ENCODE measurements at places on chromosomes 12 and 14. TPM values are rescaled to one million over a fixed set of nuclear protein-coding genes. Genes with fewer than 3 reads are reported as not detected.

The ADAM21 gene
- not detected for total RNA-seq

- no peak for DNase-seq
- H3K4me3 ChIP-seq: no peak overlapping the region
- H3K27me3 ChIP-seq: no peaks in the 10 kb centered on the region
- no peak overlapping the region for H3K27ac ChIP-seq
- no peaks in the 10 kb centered on the region for H3K36me3 ChIP-seq
- no peaks in the 10 kb centered on the region for H3K4me1 ChIP-seq
These were observed 147.5 kb upstream of the AVPR1A start for GRCh38 chr12:63298386-63298930.

DNA sequence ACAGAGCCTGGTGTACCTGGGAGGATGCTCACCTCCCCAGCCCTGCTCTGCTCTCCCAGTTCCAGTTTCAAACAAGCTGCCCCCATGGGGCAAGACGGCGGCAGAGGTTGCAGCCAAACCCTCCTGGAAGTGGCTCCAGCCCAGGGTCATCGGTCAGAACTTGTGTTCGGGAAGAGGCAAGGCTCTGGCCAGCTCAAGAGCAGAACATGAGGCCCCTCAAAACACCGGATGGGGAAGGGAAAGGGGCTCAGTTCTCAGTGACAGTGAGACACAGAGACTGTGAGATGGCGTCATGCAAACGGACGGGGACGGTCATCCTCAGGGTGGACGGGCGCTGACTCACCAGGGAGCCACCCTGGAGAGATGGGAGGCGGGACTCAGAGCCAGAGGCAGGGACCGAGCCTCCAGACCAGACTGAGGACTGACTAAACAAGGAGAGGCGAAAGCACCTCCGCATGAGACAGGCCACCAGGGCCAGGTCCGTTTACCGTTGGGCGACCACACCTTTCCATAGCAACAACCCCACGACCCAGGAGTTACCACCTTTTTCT, 63.9 kb upstream of the GALNT9 start:
- H3K27me3 ChIP-seq: peaks cover 11% of the 10 kb centered on the region
- no peak overlapping the region for H3K4me3 ChIP-seq
- H3K27ac ChIP-seq: no peak overlapping the region
- no peaks in the 10 kb centered on the region for H3K36me3 ChIP-seq

The LALBA gene
- total RNA-seq: not detected

The SERPINA12 gene
- total RNA-seq: not detected

GRCh38 chr12:131770120-131770519, 58.1 kb upstream of the MMP17 start:
- DNase-seq: no peak
- no peak overlapping the region for H3K27ac ChIP-seq
- H3K4me3 ChIP-seq: no peak overlapping the region
- peaks cover 77% of the 10 kb centered on the region for H3K36me3 ChIP-seq
- H3K27me3 ChIP-seq: no peaks in the 10 kb centered on the region

The MYO1H gene
- not detected for total RNA-seq

DNA sequence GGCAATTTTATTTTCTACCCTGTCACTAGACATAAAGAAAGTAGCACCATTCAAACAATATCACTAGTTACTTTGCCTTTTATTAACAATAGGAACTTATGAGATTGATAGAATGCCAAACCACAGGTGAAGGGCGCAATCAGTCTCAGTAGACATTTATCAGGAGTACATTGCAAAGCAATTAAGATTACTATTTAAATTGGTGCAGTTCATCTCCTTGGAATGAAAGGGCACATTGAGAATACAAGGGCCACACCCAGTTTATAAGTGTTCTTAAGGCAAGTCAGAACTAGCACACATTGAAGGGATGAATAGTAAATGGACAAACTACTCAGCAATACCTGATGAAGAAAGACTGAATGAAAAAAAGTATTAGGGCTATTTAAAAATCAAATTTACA, 601.4 kb downstream of the C12orf50 start:
- H3K36me3 ChIP-seq: no peaks in the 10 kb centered on the region
- DNase-seq: no peak
- no peaks in the 10 kb centered on the region for H3K27me3 ChIP-seq
- H3K27ac ChIP-seq: no peak overlapping the region

- H3K27ac ChIP-seq: peak overlapping the region; percentile 9
- H3K4me1 ChIP-seq: peaks cover 16% of the 10 kb centered on the region
- no peak overlapping the region for H3K4me3 ChIP-seq
- DNase-seq: no peak
These were observed 1.4 kb upstream of the PHC1 start for GRCh38 chr12:8912914-8913313.

- no peak for DNase-seq
- H3K4me3 ChIP-seq: no peak overlapping the region
- no peaks in the 10 kb centered on the region for H3K36me3 ChIP-seq
- no peak overlapping the region for H3K27ac ChIP-seq
- H3K27me3 ChIP-seq: peaks cover 21% of the 10 kb centered on the region
These were observed 171.2 kb downstream of the TTC8 start for GRCh38 chr14:88995437-88996198.

The SLCO1B1 gene
- not detected for total RNA-seq

- peaks cover 49% of the 10 kb centered on the region for H3K36me3 ChIP-seq
- no peak overlapping the region for H3K27ac ChIP-seq
- no peak overlapping the region for H3K4me3 ChIP-seq
- no peak for DNase-seq
- H3K4me1 ChIP-seq: peaks cover 3% of the 10 kb centered on the region
- no peaks in the 10 kb centered on the region for H3K27me3 ChIP-seq
These were observed 59.5 kb downstream of the CKB start for GRCh38 chr14:103463149-103463548.

GRCh38 chr12:94690198-94690771, 39.9 kb upstream of the TMCC3 start:
- H3K4me1 ChIP-seq: no peaks in the 10 kb centered on the region
- H3K4me3 ChIP-seq: no peak overlapping the region
- DNase-seq: no peak
- H3K36me3 ChIP-seq: no peaks in the 10 kb centered on the region

DNA sequence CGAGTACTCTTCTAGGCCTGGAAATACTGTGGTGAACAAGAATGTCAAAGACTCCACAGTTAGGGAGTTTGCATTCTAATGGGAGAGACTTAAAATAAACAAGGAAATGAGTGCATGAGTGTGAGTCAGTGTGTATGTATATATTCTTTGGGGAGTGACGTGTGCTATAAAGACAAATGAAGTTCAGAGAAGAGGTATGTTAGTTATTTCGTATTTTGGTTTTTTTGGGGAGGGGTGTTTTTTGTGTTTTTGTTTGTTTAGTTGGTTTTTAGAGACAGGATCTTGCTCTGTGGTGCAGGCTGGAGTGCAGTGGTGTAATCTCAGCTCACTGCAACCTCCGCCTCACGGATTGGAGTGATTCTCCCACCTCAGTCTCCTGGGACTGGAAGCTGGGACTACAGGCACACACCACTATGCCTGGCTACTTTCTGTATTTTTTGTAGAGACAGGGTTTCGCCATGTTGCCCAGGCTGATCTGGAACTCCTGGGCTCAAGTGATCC, 74.3 kb downstream of the SRGAP1 start:
- H3K27me3 ChIP-seq: no peaks in the 10 kb centered on the region
- no peaks in the 10 kb centered on the region for H3K4me1 ChIP-seq
- DNase-seq: no peak
- H3K27ac ChIP-seq: no peak overlapping the region

GRCh38 chr14:73762375-73762822, 48.2 kb upstream of the PNMA1 start:
- peaks cover 79% of the 10 kb centered on the region for H3K4me1 ChIP-seq
- no peak overlapping the region for H3K4me3 ChIP-seq
- no peaks in the 10 kb centered on the region for H3K27me3 ChIP-seq
- DNase-seq: peak; percentile 31
- H3K27ac ChIP-seq: peak overlapping the region; percentile 97

The REP15 gene
- total RNA-seq: not detected

The BATF gene
- 7.8 TPM for total RNA-seq

GRCh38 chr14:98374136-98374535, 897.9 kb downstream of the BCL11B start:
- no peaks in the 10 kb centered on the region for H3K27me3 ChIP-seq
- H3K4me3 ChIP-seq: no peak overlapping the region
- H3K36me3 ChIP-seq: no peaks in the 10 kb centered on the region
- H3K27ac ChIP-seq: no peak overlapping the region

DNA sequence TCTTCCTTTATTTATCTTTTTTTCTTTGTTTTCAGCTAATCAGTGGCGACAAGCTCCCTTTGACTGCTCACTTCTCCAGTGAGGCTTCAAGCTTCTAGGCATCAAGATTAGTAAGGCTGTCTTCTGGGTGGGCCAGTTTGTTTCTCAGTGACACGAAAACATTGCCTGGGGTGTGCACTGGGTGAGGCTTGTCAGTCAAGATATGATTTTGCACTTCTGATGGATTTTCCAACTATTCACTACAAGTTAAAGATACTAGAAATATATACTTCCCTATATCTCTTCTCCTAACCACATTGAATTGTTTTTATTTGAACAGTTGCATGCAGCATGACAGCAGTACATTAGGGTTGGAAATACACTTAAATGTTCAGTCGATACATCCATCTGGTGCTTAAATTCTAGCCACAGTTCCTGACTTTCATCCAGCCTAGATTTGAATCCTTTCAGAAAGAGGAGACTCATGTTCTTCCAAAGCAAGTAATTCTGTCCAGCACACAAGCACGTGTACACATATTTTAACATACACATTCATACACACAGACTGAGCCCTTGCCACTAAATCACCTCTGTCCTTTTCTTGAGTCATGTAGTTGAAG, 275.6 kb upstream of the NOVA1 start:
- H3K36me3 ChIP-seq: no peaks in the 10 kb centered on the region
- no peak overlapping the region for H3K27ac ChIP-seq
- no peaks in the 10 kb centered on the region for H3K27me3 ChIP-seq
- no peaks in the 10 kb centered on the region for H3K4me1 ChIP-seq
- H3K4me3 ChIP-seq: no peak overlapping the region

DNA sequence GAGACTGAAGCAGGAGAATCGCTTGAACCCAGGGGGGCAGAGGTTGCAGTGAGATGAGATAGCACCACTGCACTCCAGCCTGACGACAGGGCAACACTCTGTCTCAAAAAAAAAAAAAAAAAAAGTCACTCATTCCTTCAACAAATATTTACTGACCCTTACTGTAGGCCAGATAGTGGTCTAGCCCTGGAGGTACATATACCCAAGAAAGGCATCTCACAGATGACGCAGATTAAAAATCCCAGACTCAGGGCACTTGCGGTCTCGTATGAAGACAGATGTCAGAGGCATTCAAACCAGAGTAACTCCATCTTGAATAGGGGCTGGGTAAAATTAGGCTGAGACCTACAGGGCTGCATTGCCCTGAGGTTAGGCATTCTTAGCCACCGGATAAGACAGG, 44.8 kb downstream of the CLMN start:
- H3K27ac ChIP-seq: no peak overlapping the region
- no peaks in the 10 kb centered on the region for H3K4me1 ChIP-seq
- no peaks in the 10 kb centered on the region for H3K36me3 ChIP-seq
- no peaks in the 10 kb centered on the region for H3K27me3 ChIP-seq
- H3K4me3 ChIP-seq: no peak overlapping the region
- no peak for DNase-seq

DNA sequence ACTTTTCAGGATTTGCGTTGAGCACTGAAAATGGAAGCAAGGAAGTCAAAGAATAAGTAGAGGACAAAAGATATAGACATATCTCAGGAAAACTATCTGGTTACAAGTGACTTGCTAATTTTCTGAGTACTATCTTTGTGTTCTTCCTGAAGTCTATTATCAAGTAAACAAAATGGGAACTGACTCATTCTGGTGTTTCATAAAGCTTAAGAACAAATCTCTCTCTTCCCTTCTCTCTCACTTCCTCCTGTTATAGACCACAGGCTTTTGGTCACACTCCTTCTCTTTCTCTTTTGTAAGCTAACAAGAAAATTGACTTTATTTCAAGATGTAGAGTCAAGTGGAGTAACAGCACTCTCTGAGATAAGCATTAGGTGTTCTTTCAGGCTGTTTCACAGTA, 406.6 kb upstream of the SYT1 start:
- H3K4me3 ChIP-seq: no peak overlapping the region
- DNase-seq: no peak
- H3K27ac ChIP-seq: no peak overlapping the region
- no peaks in the 10 kb centered on the region for H3K36me3 ChIP-seq
